NCI-H526 (cell line): ENCODE measurements at places on chromosomes 2 and 18.

DNA sequence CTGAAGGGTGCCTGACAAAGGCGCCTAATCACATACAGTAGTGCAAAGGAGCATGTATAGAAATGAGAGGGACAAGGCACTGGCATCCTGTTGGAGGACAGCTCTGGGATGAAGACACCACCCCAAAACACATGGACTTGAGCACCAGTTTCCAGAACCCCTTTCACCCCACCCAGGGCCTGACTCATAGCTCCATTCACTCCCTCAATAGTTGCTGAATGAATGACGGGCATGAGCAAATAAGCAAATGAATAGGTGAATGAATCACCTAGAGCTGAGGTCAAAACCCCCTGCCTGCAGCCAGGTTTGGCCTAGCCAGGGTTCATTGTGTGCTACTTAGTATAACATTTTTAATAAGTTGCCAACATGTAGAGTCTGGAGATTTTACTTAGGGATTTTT, 66.3 kb downstream of the NRP2 start:
- DNase-seq = no peak

DNA sequence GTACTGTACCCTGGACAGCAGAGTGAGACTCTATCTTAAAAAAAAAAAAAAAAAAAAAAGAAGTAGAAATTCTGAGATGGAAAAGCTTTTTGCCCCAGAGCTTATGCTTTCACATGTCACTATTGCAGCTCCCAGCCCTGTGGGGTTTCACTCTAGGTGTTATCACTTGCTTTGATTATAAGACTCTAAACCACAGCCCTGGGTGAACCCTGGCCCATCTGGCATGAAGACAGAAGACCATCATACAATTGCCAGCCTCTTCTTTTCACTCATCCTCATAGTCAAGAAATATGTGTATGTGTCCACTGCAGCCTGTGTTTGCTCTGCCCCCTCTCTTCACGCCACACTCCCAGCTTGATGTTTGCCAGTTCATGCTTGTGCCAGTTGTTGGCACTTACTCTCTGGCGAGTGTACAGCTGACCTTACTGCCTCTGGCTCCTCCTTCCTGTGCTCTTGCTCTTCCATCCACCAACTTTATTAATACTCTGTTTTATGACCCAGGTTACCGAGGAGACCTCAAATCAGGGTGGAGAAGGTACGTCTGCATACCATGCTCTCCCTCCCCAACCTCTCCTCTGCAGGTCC, 136.7 kb upstream of the NCK2 start:
- DNase-seq = no peak

- DNase-seq = peak; percentile 61
These were observed 116.6 kb upstream of the NOSTRIN start for GRCh38 chr2:168685600-168686451.

DNA sequence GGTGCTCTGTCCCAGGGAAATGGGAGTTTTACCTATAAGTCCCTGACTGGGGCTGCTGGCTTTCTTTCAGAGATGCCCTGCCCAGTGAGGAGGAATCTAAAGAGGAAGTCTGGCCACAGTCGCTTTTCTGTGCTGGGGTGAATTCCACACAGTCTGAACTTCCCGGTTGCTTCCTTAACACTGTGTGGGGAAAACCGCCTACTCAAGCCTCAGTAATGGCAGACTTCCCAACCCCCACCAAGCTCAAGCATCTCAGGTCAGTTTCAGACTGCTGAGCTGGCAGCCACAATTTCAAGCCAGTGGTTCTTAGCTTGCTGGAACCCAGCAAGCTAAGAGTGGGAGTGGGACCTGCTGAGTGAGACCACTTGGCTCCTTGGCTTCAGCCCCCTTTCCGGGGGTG, 54.9 kb downstream of the NUP35 start:
- no peak for DNase-seq

GRCh38 chr2:110157153-110157793, 41.7 kb upstream of the MALL start:
- DNase-seq = peak; percentile 64

GRCh38 chr2:176934869-176935415, 277.7 kb upstream of the HNRNPA3 start:
- no peak for DNase-seq

GRCh38 chr18:22705328-22705727, 227.8 kb upstream of the RBBP8 start:
- DNase-seq = no peak

DNA sequence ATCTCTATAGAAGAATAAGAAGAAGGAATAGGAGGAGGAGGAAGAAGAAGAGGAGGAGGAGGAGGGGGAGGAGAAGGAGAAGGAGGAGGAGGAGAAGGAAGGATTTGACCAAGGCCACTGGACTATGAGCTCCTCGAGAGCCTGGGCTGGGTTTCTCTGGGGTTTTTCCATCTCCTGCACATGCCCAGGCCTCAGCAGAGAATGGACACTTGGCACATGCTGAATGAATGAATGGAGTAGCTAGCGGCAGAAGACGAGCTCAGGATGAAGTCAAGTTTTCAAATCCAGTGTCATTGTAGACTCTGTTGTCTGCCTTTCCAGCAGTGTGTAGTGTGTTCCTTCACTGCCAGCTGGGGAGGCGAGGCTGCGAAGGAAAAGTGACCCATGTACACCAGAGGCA, 2.2 kb downstream of the MYO7B start:
- no peak for DNase-seq

GRCh38 chr2:164675027-164675426, 53.7 kb upstream of the GRB14 start:
- no peak for DNase-seq

DNA sequence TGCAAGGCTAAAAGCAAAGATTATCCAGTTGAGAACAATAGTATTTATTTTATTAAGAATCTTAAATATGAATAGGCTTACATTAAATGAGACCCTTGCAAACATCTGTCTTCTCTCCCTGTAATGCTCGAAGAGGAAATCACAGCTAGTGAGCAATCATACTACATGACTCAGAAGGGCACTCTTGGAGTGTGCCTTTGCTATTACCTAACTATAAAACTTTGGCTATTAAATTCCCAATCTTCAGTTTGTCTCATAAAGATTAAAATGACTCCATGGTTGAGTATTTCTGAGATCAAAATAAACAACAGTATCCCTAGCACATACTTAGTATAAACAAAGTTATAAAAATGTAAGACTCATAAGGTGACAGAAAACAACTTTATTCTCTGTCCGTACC, 296.9 kb downstream of the KCNJ3 start:
- DNase-seq = no peak

- no peak for DNase-seq
These were observed 10.8 kb upstream of the TAF4B start for GRCh38 chr18:26215247-26215970.

- no peak for DNase-seq
These were observed 149.1 kb upstream of the GATA6 start for GRCh38 chr18:22020127-22020866.

DNA sequence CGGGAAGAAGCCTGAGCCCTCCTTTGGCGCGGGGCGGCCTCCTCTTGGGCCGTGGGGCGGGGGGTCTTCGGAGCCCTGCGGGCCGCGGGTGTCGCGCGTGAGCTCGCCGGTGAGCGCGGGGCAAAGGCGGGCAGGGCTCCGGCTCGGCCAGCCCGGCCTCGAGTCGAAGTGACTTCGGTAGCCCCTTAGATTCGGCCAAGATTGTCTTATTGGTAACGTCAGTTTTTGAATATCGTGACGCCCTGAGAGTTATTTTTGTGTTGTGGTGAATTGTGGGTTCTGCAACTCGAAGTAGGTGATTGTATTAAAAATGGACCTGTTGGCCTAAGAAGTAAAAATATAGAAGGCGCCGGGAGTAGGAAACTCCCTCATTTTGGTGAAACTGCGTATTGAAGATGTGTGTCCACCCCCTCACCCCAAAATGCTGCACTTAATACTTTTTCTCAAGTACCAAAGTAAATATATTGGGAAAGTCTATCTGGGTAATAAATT, 669 bp downstream of the MARCHF7 start:
- DNase-seq = no peak

GRCh38 chr2:43311276-43311675, 84.9 kb upstream of the ZFP36L2 start:
- no peak for DNase-seq
